Stimulated activated CD4-positive, alpha-beta T cell treated with anti-CD3 and anti-CD28 coated beads, Interleukin-12 subunit alpha, Interleukin-12 subunit beta, amount 100 ng/mL, for 48 hours (primary cell): ENCODE measurements at places on chromosomes 7 and 10.

GRCh38 chr10:129097776-129098330, 369.2 kb upstream of the MGMT start:
- DNase-seq: no peak

DNA sequence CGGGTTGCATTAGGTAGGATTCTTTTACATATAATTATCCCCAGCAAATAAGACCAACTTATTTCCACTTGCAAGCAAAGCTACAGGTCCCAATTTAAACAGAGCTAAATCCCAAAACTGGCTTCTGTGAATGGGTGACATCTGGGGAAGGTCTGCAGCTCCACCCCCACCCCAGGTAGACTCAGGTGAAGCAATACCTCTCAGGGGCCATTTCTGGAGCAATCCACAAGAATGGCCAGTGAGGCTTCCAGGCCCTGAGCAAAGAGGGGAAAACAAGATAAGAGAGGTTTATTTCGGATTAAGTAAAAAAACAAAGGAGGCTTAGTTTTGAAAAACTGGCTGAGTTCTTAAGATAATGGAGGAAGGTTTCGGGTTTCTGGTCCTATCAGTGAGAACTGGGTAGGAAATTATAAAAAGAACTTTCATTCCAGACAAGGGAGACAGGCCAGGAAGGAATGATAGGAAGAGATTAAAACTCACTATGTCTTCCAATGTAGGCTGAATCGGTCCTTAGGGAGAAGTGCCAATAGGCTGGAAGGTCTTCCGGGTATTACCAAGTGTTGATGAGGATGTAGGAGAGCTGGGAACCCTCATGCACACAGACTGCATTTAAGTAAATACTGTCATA, 25.4 kb downstream of the SH3PXD2A start:
- no peak for DNase-seq

- no peak for DNase-seq
Measured at GRCh38 chr10:77253147-77253545, 384.5 kb downstream of the KCNMA1 start.

- DNase-seq: no peak
Measured at GRCh38 chr10:23869996-23870395, 338.9 kb upstream of the KIAA1217 start.

DNA sequence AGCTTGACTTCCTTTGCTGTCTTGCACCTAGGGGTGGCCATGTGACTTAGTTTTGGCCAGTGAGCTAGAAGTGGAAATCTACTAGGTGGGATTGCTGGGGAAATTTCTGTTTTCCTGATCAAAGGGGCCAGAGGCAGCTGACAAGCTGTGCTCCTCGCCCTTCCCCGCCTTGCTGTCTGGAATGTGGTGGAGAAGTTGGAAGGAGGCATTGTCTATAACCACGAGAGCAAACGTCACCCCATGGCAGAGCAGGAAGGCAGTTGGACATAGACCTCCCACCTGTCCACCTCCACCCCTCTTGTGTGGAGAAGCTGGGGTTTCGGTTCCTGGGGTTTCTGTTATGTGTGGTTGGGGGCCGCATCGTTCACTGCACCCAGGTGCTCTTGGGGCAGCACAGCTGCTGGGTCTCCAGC, 7.3 kb downstream of the SFRP5 start:
- no peak for DNase-seq

DNA sequence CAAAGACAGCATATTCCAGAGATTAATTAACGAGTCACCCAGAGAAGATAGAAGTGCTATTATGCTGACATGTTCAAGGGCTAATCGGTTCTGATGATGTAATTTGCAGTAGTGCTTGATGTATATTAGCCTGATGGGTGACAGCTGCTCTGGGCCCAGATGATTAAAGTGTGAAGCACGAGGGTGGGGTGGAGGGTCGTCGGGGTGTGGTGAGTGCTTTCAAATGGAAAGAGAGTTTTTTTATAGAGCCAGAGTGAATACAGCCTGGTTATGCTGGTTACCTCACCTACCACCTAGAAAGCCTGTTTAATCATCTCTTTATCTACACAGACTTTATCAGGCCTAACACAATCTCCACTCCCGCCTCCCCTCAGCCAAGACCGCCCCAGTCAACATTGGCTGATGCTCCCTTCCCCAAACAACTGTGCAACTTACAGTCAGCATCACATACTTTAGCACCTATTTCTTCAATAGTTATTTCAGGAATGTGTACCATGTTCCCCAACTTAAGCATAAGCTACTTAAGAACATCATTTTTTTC, 11.5 kb upstream of the STN1 start:
- no peak for DNase-seq

DNA sequence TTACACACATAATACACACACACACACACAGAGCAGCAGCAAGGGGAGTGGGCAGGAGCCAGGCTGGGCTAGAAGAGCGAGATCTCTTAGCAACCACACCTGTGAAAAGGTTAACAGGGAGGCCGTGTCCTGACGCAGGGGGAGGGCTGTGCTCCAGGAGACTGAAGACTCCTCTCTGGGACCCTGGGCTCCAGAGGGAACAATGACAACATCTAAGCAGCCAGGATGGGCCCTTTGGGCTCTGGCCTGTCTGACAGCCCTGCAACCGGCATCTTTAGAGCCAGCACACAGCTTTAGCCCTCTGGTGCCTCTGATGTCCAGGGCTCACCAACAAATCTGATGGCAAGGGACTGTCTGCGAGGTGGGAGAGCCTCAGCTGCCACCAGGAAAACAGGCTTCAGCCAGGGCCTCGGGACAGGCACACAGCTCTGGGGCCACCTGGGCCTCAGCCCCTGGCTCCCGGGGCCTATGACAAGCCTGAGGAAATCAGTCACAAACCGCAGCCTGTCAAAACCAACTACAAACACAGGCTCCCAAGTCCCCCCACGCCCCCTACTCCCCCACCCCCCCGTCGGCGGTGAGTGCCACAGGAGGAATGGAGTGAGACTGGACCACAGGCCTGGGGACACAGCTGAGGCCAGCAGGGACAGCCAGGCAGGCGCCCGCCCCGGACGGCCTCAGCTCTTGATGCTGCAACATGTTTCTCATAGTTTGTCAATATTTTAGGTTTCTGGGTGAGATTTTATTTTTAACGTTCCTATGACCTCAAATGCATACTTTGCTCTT, 102.8 kb downstream of the TNS3 start:
- no peak for DNase-seq

- no peak for DNase-seq
Measured at GRCh38 chr7:106129291-106129690, 17.2 kb upstream of the SYPL1 start.

- DNase-seq: no peak
Measured at GRCh38 chr10:71005337-71006305, 117.3 kb upstream of the PCBD1 start.

- no peak for DNase-seq
Measured at GRCh38 chr10:126229686-126230085, 158.6 kb downstream of the ADAM12 start.

DNA sequence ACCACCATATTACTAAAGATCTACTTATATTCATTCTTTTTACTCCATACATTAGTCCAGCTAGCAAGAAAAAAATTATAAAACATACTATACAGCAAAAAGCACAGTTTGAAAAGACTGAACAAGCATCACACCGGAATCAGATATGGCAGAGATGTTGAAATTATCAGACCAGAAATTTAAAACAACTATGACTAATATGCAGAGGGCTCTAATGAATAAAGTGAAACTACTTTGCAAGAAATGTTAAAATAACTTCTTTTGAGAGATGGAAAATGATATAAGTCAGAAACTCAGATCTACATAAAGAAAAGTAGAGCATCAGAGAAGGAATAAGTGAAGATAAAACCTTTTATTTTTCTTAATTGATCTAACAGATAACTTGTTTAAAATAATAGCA, 50.9 kb downstream of the SGCE start:
- no peak for DNase-seq
